SK-MEL-5 (cell line): ENCODE measurements at places on chromosomes 1 and 21. TPM values are rescaled to one million over a fixed set of nuclear protein-coding genes. Genes with fewer than 3 reads are reported as not detected.

Gene RASAL2
- total RNA-seq, result 10.2 and 11.7 TPM in 2 replicates

Gene LIN9
- 6.8 and 7.6 TPM in 2 replicates for total RNA-seq

Gene TRIM17
- not detected in 2 replicates for total RNA-seq

DNA sequence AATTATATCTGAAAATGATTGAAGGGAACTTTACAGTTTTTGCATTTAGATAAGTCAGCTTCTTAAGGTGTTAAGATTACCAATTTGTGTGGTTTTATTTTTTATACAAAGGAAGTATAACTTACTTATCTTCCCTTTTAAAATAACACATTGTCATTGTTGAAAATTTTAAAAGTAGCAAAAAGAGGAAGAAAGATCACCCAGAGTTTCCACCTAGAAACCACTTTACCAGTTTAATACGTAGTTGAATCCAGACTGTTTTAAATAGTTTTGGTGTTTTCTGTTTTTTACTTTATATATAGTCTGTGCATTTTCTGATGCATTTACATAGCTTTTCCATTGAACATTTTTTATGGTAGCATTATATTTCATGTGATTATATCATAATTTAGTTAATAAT lies 6.1 kb downstream of the CCDC18 start:
- no peak for DNase-seq

DNA sequence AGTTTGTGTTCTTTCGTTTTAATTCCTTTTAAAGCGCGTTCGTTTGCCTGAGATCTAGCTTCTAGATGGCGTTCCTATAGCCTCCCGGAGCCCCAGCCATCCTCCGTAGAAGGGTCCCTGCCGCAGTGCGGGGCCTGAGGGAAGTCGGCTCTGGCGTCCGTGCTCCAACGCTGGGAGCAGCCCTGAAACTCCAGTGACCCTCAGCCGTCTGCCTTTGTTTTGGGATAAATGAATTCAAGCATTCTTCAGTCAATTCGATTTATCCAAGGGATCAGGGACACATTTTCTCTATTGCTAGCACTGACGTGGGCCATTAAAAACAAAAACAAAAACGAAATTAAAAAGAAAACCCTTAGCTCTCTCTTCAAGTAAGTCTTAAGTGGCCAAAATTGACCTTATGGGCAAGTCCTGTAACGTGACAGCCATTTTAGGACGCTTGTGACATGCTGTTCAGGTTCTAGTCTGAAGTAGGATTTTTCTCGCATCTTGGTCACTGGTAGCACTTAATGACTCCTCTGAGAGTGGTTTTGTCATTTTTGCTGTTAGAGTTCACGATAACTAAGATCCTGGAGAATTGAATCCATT lies 742 bp upstream of the HSPA13 start:
- no peak for DNase-seq

- no peak for DNase-seq
Observed at GRCh38 chr1:170663404-170664092, 383 bp upstream of the PRRX1 start.

GRCh38 chr1:205715628-205716027 lies 34.4 kb downstream of the NUCKS1 start:
- DNase-seq, result no peak

GRCh38 chr21:31656199-31657095 lies 3.0 kb upstream of the SOD1 start:
- DNase-seq, result no peak
